ENCODE measurements at places on chromosomes 13 and 19.

- no peak for DNase-seq
These were observed 344 bp downstream of the NHLRC3 start for GRCh38 chr13:39038569-39039030.

- DNase-seq: no peak
These were observed 23.5 kb upstream of the SLC15A1 start for GRCh38 chr13:98775844-98776598.

GRCh38 chr19:32397671-32398101 lies 7.9 kb upstream of the DPY19L3 start:
- no peak for DNase-seq

- no peak for DNase-seq
These were observed 385.1 kb upstream of the HTR2A start for GRCh38 chr13:47281991-47282390.

DNA sequence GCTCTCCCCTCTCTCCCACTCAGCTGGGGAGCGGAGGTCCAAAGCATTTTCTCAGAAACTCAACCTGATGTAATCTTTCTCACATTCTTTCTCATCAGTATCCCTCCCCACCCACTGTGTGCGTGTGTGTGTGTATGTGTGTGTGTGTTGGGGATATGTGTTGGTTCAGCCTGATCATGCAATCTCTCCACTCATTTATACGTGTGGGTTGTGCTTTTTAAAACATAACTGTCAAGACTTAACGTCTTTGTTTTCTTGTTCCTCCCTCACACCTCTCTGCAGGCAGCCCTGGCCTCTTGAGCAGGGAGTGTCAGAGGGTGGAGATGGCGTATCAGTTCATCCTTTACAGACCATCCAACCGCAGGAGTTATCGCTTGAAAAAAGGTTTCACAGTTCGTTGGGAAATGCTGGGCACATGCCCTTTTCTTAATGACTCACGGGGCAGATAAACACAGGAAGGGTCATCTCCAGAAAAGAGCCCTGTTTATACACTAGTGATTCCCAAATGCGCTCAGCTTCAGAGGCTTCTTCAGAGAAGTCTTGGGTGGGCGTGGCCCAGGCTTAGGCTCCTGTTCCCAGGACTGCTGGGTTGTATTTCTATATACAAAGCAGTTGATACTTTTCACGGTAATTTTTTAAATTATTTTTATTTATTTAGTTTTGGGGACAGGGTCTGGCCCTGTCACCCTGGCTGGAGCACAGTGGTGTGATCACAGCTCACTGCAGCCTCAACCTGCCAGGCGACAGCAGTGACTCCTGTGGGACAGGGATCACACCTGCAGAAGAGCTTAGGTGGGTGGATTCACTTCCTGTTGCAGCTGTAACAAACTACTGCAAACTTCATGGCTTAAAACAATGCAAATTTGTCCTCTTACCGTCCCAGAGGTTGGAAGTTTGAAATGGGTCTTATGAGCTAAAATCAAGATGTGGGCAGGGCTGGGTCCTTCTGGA lies 60.3 kb downstream of the CCDC70 start:
- DNase-seq: no peak

DNA sequence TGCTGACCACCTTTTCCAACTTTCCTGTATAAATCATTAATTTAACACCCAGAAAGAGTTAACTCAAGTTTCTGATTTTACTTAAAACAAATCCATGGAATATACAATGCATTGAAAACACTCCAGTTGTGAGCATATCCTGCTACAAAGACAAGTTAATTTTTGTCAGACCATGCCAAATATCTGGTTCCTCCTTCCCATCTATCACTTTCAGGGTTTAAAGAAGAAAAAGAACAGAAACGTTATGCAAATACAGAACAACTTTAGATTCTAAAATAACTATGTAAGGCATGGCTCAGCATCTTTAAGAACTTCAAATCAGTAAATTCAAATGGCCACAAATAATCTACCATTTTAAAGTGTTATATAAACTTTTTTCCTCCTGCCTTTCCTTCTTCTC lies 14.9 kb downstream of the MRPS31 start:
- DNase-seq: no peak

- DNase-seq: no peak
These were observed 17.2 kb upstream of the USPL1 start for GRCh38 chr13:30600496-30600895.

DNA sequence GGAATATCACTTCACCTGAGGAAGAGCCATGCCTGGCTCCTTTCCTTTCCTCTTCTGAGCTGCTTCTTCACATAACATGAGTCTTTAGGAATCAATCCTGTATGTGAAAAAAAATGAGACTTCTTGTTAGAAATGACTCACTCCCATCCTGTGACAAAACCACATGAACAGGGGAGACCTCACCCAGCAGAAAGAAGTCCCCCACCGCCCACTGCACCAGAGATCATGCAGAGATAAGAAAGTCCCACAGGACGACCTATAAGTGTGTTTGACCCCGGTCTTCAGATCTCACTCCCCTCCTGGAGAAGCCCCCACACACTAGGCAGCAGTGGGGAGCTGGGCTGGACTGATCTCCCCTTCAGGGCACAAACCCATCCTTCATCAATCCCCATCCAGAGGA lies 7.8 kb downstream of the ZNF600 start:
- no peak for DNase-seq

- no peak for DNase-seq
These were observed 63.8 kb upstream of the PABPC3 start for GRCh38 chr13:25032160-25032559.

- no peak for DNase-seq
These were observed 6.1 kb downstream of the FLT3 start for GRCh38 chr13:28094306-28094705.

DNA sequence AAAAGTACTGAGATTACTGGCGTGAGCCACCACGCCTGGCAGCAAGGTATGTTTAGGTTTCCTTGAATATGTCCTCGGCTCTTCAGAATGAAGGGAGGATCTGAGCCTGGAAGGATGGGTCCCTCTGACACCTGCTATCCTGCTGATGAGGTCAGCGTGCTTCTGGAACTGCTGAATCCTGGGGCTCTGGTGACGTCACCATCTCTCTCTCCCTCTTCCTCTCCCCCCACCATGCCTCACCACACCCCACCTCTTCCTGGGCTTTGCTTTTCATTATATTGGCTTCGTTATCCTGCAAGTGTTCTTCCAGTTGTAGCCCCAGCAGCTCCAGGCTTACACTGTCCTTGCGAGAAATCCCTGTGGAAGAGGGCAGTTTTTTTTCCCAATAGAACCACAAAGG lies 49.8 kb downstream of the CCNE1 start:
- no peak for DNase-seq

DNA sequence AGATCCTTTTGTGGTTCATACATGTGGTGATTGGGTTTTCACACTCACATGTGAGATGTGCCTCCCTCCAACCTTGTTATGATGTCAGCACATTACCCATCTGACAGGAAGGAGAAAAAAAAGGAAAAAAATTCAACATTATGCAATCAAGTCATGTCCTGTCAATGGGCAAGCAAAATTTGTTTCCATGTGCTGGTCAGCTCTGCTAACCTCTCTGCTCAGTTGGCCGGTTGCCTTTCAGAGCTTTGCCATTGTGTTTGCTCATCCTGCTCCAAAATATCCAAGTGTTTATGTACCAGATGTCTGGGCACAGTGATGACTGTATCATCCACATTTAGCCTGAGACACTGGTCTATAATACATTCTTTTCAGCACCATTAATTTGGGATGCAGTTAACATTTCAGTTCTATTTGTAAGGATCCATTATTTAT lies 27.0 kb upstream of the METTL21C start:
- DNase-seq: peak; percentile 24

DNA sequence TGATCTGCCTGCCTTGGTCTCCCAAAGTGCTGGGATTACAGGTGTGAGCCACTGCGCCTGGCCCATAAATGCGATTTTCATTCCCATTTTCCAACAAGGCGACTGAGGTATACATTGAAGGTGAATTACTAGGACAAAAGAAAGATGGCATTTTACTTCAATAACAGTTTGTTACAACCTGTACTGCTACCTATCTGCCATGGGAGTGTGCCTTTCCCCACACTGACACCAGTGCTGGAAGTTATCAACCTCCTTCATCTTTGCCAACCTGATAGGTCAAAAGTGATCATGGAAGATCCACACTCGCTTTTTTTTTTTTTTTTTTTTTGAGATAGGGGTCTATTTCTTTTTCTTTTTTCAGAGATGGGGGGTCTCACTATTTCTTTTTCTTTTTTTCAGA lies 11.0 kb downstream of the CRX start:
- no peak for DNase-seq

- no peak for DNase-seq
These were observed 1.8 kb downstream of the AXL start for GRCh38 chr19:41220811-41221210.

GRCh38 chr13:112623051-112623711 lies 35.2 kb upstream of the TUBGCP3 start:
- DNase-seq: no peak

DNA sequence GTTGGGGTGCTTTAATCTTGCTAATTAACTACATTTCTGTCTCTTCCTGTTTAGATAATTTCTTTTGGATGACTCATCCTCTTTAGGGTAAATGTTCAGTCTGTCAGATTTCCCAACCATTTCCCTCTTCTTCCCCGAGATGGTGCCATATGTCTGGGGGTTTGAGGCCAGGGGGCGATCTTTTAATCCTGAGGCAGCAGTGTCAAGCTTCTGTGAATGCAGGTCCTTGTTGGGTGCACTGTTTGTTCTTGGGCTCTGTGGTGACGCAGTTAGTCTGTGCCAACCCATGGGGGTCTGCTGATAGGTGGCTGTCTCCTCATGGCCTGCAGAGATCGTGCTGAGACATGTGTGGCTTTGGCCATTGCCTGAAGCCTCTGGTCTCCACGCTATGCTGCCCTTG lies 420.4 kb downstream of the NDFIP2 start:
- no peak for DNase-seq

GRCh38 chr13:106630162-106630561 lies 62.2 kb upstream of the ARGLU1 start:
- DNase-seq: no peak

DNA sequence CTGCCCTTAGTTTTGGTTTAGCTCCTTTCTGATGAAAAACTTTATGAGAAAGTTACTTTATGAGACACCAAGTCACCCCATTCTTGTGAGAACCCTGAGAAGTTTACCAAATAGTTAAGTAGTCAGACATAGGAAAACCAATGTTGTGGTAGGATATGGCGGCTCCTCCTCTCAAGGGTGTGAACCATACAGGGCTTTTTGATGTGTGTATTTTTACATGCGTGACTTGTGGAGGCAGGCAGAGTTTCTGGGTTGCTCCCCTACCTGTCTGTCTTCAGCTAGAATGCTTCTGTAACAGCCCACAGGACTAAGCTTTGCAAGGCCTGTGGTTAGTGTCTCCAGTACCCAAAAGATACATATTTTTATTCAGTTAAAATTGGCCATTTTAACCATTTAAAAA lies 18.3 kb downstream of the UBAC2 start:
- DNase-seq: no peak

- no peak for DNase-seq
These were observed 5.4 kb downstream of the CEACAM3 start for GRCh38 chr19:41801792-41802211.

DNA sequence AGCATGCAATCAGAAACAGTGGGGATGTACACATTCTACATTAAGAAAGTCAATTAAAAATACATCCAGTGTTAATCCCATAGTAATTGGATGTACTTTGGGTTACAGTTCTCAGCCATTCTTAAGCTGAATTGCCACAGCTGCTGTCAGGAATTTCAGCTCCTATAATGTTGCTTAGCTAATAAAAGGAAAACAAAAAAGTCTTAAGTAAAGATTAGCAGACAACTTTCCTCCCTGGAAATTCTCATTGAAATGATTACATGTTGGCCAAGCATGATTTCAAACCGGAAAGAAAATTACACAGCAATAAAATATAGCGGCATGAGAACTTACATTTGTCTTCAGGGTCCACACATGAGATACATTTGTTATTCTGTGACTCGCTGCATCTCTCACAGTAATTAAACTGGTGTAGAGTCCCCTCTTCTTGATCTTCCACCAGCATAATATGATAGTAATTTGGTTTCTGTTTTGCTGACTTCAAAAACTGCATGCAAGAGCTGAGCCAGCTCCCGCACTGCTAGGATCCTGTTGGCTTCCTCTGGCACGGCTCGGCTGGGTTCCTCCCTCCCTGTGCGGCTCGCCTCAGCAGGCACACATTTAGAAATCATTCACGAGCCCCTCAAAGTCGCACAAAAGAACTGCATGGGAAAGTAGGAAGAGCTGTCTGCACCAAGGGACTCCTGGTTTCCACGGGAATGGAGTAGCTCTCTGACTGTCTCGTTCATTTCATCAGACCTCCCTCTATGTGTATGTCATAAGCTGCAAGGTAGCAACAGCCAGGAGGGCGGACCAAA lies at the start of gene HTR2A:
TSS of gene HTR2A (minus strand) at position 713 of the 797 bp plus-strand sequence. CDS start 1,147 bp downstream, outside the sequence.
- peak; percentile 27 for DNase-seq

DNA sequence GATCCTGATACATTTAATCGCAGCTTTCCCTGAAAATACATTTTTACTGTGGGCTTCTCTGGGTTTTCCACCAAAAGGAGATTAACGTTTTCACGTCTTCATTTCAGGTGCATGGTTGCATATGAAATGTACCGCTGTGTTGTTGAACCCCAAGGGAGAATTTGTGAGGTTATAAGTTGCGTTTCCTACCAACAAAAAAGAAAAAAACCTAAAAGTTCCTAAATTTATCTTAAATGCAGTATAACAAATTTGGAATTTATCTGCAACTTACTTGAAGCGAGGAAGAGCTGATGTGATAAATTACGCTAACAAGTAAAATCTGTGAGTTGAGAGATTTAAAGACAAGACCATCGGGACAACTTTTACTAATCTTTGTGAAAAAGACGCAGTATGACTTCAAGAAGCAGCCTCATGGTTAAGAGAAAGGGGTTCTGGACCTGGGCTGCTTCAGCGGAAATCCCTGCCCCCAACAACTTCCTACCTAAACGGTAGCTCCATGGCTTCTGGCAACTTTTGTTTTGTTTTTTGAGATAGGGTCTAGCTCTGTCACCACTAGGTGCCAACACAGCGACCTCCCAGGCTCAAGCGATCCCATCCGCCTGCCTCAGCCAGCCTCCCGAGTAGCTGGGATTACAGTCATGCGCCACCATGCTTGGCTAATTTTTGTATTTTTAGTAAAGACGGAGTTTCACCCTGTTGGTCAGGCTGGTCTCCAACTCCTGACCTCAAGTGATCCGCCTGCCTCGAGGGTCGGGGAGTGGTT lies 958 bp upstream of the OBI1 start:
- peak; percentile 35 for DNase-seq

- DNase-seq: peak; percentile 66
These were observed 333.4 kb downstream of the ITGBL1 start for GRCh38 chr13:101785858-101786257.

GRCh38 chr13:44230736-44231135 lies 142.9 kb upstream of the SERP2 start:
- no peak for DNase-seq

DNA sequence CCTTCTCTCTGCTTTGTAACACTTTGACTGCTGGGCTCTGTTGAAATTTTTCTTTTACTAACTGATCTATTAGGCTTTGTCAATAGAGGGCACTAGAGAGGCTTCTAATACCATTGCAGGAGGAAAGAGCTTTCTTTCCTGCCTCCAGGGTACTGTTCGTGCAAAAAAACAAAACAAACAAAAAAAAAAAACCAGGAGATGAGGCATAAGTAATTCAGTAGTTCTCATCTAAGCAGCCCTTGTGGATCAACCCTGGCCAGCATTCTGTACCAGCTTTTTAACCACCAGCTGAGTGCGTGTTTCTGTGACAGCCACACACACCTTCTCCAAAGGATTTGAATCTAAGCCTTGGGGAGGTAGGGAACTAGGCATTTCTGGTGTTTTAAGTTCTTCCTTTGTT lies 1707.6 kb upstream of the SLC10A2 start:
- DNase-seq: peak; percentile 37

GRCh38 chr13:45861322-45861721 lies 9.8 kb upstream of the SIAH3 start:
- DNase-seq: no peak
